SW480 (cell line): ENCODE measurements at places on chromosomes 2 and 18.

DNA sequence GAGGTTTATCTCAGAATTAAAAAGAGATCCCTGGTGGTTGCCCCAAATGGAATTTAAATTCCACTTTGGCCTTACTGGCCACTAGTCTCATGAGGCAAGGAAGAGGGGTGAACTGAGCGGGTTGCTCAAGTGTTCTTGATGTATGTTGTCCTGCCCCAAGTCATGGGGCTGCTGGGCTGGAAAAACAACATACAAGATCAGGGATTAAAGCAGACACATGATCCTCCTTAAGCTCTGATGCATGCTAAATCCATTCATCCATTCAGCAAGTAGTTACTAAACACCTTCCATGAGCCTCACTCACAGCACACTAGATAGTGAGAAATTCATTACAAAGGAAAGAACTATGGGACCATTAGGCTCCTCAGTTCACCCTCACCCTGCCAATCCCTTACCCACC, 196.3 kb downstream of the MREG start:
- DNase-seq: no peak

GRCh38 chr2:197184959-197185586, 125.5 kb downstream of the ANKRD44 start:
- DNase-seq: no peak

- DNase-seq: no peak
Measured at GRCh38 chr2:57758686-57759085, 287.9 kb upstream of the VRK2 start.

GRCh38 chr2:182952741-182953450, 85.4 kb downstream of the NCKAP1 start:
- DNase-seq: no peak

DNA sequence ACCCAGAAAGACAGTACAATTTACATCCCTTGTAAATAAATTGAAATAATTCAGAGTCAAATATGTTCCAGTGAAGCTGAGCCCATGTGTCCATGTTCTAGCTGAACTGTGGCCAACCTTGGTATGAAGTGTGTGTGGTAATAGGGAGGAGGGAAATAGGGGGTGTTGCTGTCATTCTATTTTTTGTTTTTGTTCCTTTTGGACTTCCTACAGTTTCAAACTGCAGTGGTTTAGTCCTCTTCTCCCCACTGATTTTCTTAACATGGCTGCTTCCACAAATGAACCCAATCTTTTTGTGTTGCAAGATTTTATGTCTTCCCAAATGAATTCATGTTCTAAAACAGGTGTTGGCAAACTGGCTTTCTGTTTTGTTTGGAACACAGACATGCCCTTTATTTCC, 156.9 kb downstream of the CCBE1 start:
- DNase-seq: no peak

DNA sequence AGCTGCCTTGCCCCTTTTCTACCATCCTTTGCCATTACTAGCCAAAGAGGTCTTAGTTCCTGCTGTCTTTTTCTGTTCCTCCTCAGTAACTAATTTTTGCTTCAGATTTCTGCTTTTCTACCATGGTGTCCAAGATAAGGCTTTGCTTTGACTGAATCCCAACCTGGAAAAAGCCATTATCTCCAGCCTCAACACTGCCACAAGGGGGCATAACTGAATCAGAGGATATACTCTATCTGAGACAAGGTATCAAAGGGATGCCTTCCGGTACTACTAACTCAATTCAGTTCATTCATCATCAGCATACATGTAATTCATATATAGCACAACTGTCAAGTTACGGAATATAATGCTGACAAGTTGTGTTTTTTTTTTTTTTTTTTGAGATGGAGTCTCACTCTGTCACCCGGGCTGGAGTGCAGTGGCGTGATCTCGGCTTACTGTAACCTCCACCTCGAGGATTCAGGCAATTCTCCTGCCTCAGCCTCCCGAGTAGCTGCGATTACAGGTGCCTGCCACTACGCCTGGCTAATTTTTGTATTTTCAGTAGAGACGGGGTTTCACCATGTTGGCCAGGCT, 11.4 kb downstream of the OSGEPL1 start:
- peak; percentile 31 for DNase-seq

DNA sequence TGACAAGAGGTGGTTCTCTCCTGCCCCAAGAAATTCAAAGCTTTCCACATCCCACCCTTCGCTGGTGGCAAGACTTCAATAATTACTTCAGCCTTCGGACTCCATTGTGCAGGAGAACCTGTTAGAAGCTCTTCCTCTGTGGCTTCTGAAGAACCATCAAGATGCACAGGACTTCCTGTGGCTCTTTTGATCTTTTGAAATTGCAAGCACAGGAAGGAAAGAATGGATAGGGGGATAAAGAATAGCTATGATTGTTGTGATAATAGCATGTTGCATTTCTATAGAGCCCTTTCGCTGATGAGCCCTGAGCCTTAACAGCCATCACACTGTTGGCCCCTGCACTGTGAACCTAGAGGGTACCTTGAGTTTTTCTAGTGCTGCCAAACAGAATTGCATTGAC, 7.4 kb downstream of the EPAS1 start:
- peak; percentile 76 for DNase-seq

DNA sequence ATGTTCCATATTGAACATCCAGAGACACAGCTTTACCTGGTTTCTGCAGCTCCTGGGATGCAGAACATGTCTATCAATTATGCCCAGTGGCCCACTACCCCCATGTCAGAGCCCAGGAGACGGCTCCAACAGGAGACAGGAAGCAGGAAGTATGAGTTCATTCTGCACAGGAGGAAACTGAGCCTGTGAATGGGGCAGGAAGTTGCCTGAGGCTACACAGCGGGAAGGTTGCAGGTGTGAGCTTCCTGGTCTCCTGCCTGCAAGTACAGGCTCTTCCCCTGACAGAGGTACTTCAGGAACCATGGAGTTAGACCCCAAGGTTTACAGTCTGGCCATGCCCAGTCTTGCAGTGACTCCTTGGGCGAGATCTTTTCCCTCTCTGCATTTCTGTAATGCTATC, 2.8 kb upstream of the BOK start:
- DNase-seq: no peak
